PC-9 (cell line): ENCODE measurements at places on chromosomes 2 and 18. TPM values are rescaled to one million over a fixed set of nuclear protein-coding genes. Genes with fewer than 3 reads are reported as not detected.

PTPRN gene
- total RNA-seq: not detected in 2 replicates

FOXI3 gene
- total RNA-seq: not detected in 2 replicates

RSAD2 gene
- not detected in 2 replicates for total RNA-seq

AAK1 gene
- 50.3 and 66.6 TPM in 2 replicates for total RNA-seq

CFAP53 gene
- 1.9 and 2.1 TPM in 2 replicates for total RNA-seq

LOXHD1 gene
- not detected in 2 replicates for total RNA-seq

CFAP65 gene
- total RNA-seq: not detected in 2 replicates

ERFE gene
- total RNA-seq: 9.7 and 18.3 TPM in 2 replicates

SERPINB12 gene
- total RNA-seq: not detected in 2 replicates

LBX2 gene
- 0.76 and 2.0 TPM in 2 replicates for total RNA-seq

COL4A3 gene
- 2.2 and 3.5 TPM in 2 replicates for total RNA-seq

UPP2 gene
- not detected in 2 replicates for total RNA-seq

ANKRD23 gene
- 6.0 and 8.9 TPM in 2 replicates for total RNA-seq
